ENCODE measurements at places on chromosomes 3 and 15.

- no peak for DNase-seq
Measured at GRCh38 chr3:151772825-151773480, 39.2 kb downstream of the AADACL2 start.

GRCh38 chr15:45254405-45254804, 2.4 kb downstream of the SLC28A2 start:
- DNase-seq = no peak

GRCh38 chr3:90184861-90185260, 1077.4 kb downstream of the EPHA3 start:
- DNase-seq = no peak

DNA sequence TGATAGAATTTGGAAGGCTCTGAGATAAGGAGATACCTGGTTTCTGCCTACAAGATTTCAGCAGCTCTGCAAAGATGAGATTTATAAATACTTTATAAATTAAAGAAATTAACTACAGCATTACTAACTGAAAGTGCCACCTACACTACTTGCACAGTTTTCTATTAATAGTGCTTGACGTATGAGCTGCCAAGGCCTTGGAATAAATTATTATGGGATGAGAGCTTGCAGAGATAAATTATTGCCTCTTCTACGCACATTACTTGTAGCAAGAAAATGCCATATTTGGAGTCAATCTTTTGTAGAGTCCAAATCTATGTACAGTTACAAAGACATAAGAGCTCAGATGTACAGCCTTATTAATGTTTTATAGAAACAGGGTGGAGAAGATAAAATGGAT, 89.1 kb downstream of the BCHE start:
- no peak for DNase-seq

GRCh38 chr15:52782514-52782913, 7.6 kb downstream of the ONECUT1 start:
- DNase-seq = no peak

DNA sequence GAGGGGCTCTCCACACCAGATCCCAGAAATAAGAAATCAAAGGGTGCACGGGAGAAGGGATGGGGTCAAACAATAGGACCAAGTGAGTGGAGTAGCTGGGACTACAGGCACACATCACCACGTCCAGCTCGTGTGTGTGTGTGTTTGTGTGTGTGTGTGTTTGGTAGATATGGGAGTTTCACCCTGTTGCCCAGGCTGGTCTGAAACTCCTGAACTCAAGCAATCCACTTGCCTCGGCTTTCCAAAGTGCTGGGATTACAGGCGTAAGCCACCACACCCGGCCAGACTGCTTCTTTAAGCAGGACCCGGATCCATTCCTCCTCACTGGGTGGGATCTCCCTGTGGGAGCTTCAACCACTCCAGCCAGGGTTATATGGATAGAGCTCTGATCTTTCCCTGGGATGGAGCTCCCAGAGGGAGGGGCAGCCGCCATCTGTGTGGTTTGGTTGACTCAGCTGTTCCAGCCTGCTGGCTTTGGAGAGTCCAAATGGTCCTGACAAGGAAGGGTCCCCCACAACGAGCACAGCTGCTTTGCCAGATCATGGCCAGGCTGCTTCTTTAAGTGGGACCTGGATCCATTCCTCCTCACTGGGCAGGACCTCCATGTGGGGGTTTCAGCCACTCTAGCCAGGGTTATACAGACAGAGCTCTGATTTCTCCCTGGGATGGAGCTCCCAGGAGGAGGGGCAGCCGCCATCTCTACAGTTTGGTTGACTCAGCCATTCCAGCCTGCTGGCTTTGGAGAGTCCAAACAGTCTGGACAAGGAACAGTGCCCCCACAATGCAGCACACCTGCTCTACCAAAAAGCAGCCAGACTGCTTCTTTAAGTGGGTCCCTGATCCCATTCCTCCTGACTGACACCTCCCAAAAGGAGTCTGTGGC, 9.1 kb upstream of the AVEN start:
- DNase-seq = no peak

DNA sequence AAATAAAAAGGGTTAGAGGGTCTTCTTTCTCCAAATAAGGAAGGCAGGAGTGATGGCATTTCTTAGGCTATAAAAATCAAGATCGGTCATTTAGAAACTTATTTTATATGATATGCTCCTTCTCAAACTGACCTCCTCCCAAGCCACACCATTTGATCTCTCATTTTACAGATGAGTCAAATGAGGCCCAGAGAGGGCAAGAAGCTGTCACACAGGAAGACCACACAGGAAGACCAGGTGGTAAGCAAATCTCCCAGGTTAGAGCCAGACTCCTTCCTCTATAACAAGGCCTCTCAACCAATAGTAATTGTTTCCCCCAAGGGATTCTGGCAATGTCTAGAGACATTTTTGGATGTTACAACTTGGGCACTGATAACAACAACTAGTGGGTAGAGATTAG, 13.8 kb downstream of the TLE3 start:
- no peak for DNase-seq

- DNase-seq = no peak
Measured at GRCh38 chr15:60222404-60222803, 175.4 kb downstream of the ANXA2 start.

DNA sequence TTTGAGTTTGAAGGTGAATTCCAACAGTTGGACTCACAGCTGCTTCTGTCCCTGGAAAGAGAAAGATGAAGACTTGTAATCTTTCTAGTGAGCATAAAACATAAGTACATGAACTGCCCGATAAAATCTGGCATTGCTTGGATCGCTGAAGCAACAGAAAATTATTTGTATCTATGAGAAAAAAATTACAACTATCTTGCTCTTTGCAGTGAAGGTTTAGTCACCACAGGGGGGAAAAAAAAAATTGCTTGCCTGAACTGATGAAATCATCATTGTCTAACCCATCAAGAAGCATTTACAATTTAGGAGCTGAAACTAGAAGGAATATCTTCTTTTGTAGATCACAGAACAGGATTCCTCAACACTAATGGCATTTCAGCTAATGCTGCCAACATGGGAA, 20.0 kb downstream of the TMEM207 start:
- no peak for DNase-seq
